Mesendoderm (in vitro differentiated cells): ENCODE measurements at places on chromosomes 4 and X.

DNA sequence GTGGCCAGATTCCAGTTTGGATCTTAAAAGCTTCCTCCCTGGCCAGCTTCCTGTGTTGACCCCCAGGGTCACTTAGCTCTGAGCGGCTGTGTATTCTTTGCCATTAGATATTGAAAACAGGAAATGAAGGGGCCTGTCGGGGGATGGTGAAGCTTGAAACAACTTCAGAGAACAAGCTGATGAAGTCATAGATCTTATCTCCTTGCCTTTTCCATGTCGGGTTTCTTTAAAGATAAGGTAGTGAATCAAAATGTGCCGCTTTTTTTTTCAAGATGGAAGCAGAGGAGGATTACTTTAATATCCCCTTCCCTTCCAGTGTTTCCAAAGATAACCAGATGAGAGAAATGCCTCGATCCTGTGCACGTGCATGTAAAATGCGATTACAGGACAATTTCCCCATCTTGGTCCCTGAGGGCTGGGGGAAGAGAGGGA, 508.5 kb downstream of the MID1IP1 start:
- peak; percentile 86 for DNase-seq

- DNase-seq: no peak
These were observed 5.8 kb downstream of the CASK start for GRCh38 chrX:41917517-41917916.

GRCh38 chr4:43271946-43272345, 379.4 kb downstream of the GRXCR1 start:
- DNase-seq: no peak

DNA sequence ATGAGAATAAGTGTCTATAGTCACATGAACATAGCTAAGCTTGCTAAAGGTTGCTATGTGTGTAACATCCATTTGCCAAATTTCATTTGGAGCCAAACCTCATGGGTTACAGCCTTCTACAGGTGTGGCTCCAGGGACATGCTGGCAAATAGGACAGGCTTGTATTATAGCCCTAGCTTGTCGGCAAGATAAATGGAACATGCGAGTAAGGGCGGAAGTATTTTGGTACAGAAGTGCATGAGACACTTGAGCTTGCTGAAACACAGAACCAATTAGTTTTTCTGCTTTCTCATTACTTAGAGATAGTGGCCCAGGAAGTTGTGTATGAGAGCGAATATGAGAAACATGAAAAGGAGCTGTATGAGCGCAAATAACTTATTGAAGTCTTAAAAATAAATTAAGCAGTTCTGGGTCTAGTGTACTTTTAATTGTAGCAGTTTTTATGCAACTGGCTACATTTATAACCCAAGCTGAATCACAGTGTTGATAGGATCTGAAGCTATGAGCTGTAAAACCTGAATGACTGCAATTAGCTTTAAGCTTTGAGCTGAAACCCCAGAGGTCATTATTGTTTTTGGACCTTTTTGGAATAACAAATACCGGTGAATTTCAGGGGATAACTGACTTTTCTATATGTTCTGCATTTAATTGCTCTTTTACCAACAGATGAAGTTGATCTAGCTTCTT, 64.6 kb downstream of the KDM5C start:
- no peak for DNase-seq

- DNase-seq: peak; percentile 64
These were observed 43.2 kb upstream of the PDGFRA start for GRCh38 chr4:54185866-54186265.

GRCh38 chr4:102007959-102008425, 217.5 kb downstream of the BANK1 start:
- DNase-seq: no peak

DNA sequence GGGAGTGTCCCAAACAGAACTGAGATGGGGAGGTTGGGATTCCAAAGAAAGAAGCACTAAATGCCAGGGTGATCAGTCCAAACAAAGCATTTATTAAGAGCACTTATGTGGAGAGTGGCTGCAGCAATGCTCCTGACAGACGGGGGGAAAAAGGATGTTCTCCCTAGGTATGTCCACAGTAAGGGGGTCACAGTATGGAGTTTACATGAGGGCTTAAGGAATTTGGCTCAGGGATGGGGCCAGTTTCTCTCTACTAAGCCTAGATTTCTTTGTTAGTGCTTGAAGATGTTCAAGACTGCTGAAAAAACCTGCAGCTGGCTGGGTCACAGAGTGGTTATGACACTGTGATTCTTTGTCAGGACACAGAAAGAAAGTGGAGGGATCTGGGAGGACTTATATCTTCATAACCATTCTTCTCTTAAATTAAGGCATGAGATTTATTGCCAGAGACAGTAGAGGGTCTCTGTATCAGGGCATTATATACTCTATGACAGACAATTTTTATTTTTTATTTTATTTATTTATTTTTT, 1468.0 kb downstream of the C4orf33 start:
- DNase-seq: no peak

DNA sequence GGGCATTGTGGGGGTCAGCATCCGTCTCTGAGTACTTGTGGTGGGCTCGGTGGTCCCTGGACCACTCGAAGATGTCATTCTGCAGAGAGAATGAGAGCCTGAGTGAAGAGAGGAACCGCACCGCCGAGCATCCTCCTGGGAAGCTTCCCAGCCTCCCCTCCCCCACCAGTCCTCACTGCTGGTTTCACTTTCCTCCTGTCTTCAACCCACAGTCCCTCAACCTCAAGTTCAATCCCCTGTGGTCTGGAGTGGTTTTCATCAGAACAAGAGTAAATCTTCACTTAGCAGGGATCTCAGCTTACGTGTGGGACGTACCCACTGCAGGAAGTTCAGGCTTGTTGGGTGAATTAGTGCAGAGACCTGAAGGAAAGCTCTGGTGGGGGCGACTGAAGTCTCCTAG, 117.8 kb downstream of the SCD5 start:
- DNase-seq: no peak

GRCh38 chrX:145003443-145003842, 243.9 kb upstream of the SPANXN1 start:
- no peak for DNase-seq

GRCh38 chr4:74714611-74715130, 79.7 kb downstream of the BTC start:
- DNase-seq: no peak

- DNase-seq: no peak
These were observed 148.8 kb upstream of the TBL1X start for GRCh38 chrX:9316096-9316495.
